ENCODE measurements at places on chromosomes 5 and 9.

DNA sequence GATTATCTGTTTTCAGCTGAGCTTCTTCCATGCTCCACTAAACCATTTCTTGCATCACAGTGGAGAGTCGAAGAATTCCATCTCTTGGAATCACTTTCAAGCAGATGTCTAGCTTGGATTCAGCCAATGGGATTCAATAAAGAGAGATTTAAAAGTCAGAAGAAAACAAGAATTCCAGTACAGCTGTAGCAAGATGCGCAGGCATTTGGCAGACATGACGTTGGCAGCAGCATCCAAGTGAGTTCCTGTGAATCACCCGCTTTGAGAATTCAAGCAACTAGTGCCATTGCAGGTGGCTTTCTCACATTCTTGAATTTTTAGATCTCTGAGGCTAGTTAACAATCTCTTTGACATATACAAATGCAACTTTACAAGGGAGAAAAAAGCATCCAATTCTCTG, 467.0 kb downstream of the CDH10 start:
- DNase-seq = no peak

- DNase-seq = no peak
These were observed 36.8 kb downstream of the EGR1 start for GRCh38 chr5:138502121-138502520.

- no peak for DNase-seq
These were observed 6.7 kb downstream of the LRRC70 start for GRCh38 chr5:62585306-62585705.

DNA sequence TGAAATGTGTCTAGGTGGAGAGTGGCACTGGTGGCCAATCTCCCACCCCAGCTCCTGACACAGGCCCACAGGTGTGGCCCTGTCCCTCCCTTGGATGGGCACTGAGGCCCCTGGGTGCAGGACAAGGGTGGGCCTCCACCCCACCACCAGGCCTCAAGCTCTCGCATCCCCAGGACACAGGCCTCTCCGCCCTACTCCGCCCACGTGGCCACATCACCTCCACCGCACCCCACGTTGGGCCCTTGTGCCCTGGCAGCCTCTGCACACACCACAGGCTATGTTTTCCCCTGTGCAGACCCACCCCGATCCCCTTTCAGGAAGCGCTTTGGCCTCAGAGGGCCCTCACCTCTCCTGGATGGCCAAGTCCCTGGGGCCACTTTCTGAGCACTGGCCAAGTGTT, 54.7 kb downstream of the SECISBP2 start:
- DNase-seq = no peak

DNA sequence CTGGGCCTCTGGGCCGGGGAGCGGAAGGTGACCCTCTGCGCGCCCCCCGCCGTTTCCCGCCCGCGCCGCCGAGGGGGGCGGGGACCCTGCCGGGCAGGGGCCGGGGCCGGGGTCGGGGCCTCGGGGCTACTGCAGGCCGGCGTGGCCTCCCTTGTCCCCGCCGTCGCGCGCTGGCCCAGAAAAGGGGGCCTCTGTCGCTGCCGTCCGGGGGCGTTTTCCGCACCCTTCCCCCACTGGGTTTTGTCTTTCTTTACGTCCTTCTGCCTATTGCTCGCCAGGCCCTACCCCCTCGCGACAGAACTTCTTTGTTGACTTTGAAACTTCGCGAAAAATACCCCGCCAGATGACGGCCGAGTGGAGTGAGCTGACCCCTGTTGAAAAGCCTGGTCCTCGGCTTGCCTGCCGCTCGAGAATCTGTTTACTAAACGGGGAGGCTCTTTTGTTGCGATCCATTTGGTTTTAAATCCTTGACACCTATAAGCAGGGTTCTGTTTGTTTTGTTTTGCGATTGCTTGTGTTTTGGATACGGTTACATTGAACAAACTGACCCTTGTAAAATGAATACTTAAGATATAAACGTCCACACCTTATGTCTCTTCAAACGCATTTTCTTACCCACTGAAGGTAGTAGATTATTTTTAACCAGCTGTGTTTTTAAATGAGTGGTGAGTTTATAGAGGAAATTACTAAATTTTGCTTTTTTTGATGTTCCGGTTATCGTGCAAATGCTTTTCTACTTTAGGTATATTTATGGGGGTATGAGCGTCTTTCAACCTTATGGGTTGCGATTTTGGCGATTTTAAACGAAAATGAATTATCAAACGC, 765 bp downstream of the MARCHF6 start:
- DNase-seq = peak; percentile 47

- no peak for DNase-seq
These were observed 425.7 kb downstream of the TMEM38B start for GRCh38 chr9:106120071-106120470.

DNA sequence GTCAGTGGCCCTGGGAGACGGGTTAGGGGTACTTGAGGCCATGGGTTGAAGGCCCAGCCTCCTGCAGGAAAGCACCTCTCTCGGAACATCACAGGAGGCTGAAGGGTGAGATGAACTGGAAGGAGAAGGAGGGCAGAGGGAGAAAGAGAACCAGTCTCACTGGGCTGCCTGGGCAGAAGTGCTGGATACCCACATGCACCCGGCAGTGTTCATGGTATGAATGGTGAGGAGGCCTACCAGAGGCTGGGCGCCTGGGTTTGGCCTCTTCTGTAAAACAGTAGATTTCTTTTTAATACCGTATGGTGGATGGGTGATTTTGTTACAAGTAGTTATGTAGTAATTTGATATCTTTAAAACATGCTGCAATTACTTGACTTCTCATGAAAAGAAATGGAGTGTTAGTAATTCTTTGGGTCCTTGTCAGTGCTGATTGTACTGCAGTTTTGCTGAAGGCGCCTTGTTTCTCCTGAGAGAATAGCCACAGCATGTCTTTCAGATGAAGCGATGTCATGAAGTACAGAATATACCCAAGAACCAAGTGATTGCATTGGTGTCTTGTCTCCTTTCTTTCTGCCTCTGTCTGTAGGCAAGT, 258.6 kb downstream of the FANCC start:
- DNase-seq = no peak

GRCh38 chr5:81409896-81410295, 16.0 kb upstream of the ACOT12 start:
- no peak for DNase-seq
